ENCODE measurements at places on chromosomes 4 and X.
A peak's percentile ranks its signal among the peaks of the same experiment; 100 is the strongest.

GRCh38 chrX:48782216-48782615 is 4.2 kb upstream of the GATA1 start:
- DNase-seq: no peak

DNA sequence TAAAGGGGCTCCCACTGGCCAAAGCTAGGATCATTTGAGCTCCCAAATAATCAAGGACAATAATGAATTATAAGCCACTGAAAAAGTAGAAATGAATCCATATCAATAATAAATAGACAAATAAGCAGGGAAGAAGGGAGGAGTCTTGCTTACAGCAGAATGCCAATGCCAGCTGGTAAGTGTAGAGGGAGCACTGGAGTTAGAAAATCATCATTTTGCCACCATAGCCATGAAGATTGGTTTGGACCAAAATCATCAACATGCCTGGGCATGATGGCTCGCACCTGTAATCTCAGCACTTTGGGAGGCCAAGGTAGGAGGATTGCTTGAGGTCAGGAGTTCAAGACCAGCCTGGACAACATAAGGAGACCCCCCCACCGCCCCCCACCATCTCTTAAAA is 20.4 kb upstream of the SH3KBP1 start:
- no peak for DNase-seq

- DNase-seq: no peak
Measured at GRCh38 chr4:86653237-86653865, 59.2 kb downstream of the PTPN13 start.

DNA sequence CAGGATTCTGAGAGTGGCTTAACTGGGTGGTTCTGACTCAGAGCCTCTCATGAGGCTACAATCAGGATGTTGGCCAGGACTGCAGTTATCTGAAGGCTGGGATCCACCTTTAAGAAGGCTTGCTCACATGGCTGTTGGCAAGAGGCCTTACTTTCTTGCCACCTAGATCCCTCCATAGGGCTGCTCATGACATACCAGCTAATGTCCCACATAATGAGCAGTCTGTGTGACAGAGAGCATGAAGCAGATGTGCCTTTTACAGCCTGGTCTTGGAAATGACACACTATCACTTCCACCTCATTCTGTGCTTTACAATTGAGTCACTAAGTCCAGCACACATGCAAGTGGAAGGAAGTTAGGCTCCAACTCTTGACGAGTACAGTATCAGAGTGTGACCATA is 4.3 kb upstream of the RBM3 start:
- DNase-seq: peak; percentile 32

DNA sequence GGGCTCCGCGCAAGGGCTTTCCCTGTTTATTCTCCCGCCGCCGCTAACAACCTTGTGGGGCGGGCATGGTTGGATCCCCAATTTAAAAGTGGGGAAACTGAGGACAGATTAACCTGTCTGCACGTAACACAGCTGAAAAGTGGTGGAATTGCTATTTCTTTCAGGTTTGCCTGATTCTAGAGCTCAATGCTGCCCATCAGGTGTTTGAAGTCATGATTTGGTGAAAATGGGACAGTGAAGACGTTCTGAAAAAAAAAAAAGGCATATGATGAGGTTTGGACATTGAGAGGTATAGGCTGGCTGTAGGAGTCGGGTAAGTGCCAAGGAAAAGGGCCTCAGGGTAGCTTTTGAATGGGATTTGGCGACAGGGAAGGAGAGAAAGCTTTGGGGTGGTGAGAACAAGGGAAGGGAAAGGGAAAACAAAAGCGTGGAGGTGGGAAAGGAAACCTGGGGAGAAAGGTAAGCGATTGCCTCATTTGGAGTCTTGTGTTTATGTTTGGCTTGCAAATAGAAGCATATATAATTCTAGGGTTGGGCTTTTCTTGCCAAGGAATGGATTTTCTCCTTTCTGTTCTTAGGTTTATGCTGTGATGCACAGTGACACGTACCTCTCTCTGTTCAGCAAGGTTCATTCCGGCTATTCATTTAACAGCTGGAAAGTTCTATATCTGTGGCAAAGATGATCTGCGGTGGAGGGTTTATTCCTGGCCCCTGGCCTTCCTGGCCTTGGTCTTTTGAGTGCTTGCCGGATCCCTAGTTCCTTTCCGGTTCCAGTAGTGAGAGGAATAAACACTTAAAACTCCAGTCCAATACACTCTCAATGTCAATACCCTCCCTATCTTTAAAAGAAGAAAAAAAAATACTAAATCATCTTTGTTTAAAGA is 2.4 kb upstream of the STIM2 start:
- no peak for DNase-seq

GRCh38 chr4:16029886-16030285 is 53.9 kb downstream of the PROM1 start:
- no peak for DNase-seq

DNA sequence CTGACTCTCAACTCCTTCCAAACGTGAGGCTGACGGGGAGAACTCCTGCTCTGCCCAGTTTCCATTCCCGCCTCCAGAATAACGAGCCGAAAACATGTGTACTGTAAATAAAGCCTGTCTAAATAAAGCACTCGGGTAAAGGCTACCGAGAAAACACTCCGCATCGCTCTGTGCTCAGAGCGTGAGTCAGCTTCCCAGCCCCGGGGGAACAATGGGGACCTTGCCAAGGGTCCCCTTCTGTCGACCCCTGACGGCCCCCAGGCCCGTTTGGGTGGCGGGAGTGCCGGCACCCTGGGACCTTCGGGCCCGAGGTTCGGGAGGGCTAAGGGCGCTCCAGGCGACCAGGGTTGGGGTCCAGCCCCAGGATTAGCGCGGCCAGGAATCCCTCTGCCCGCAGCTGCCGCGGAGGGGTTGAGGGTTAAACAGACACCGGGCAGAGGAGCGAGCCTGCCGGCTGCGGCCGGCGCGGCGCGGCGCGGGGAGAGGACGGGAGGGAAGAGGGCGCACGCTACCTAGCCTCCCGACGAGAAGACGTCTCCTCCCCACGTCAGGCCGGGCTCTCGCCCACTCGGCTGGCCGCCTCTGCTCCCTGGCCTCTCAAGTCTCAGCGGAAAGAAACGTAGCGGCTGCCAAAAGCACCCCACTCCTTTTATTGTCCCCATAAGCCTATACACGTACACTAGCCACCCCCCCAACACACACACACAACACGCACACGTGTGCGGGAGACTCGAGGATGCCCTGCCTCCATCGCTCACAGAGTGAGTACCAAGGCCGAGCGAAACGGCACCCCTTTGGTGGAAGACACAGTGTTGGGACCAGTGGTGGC is 85.5 kb downstream of the BCOR start:
- peak; percentile 11 for DNase-seq

- DNase-seq: no peak
Measured at GRCh38 chr4:67207941-67208441, 337.3 kb downstream of the CENPC start.

DNA sequence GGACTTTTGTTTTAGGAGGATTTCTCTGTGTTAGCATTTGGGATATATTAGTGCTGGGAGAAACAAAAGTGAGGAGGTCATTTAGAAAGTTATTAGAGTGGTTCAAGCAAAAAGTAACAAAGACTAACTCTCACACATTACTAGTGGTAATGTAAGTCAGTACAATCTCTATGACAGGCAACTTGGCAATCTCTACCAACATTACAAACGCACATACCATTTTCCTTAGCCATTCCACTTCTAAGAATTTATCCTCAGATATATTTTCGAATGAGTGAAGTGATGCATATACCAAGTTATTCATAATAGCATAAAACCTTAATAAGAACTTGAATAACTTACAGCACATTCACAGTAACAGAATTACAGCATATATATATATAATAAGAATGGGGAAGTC is 146.2 kb downstream of the PRSS12 start:
- no peak for DNase-seq

DNA sequence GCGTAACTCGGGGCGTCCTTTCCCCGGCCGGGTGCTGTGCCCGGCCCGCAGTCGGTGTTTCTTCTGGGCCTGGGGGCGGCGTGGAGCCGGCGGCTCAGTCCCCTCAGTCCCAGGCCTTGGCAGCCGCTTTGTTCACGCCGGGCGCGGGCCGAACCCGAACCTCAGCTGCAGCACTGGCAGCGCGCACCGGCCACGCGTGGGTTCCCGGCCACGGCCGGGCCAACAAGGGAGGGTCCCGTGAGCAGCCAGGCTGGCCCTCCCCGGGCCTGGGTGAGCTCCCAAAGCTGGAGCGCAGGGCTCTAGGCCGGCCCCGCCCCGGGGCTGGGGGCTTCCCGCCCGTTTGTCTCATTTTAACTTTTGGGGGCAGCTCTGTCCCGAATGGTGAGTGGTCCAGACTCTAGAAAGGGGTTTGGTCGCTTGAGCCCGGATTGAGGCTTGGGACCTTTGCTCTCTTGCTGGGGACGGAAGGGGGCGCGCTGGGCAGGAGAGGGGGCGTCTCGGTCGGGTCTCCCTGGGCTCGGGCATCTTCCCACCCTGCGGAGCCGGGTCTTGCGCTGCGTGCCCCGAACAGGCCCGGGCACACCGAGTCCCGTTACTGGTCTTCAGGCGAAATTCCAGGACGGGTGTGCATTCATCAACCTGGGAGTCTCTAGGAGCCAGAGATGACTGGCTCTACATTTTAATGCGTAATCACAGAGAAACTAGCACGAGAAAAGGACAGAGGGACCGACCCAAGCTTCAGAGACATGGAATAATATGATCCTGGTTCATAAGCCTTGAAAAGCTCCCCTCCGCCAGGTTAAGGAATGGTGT is 177.1 kb downstream of the CBR4 start:
- no peak for DNase-seq

DNA sequence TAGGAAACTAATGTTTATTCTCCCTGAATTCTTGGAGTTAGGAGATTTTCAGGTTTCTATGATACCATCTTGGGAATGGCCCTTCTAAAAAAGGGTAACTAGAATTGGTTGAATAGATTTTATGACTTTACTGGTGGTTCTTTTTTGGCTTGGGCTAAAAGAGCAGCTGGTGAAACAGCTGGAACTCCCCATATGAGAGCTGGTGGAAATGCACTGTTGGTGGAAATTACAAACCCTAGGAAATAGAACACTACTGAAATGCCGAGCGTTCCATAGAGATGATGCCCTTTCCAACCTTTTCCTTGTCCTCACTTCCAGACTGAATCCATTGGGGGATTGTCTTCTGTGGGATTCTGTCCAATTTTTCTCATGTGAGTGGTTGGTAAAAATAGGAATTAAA is 139.5 kb downstream of the STIM2 start:
- DNase-seq: no peak

GRCh38 chrX:71563921-71564320 is 14.3 kb upstream of the GCNA start:
- DNase-seq: no peak

DNA sequence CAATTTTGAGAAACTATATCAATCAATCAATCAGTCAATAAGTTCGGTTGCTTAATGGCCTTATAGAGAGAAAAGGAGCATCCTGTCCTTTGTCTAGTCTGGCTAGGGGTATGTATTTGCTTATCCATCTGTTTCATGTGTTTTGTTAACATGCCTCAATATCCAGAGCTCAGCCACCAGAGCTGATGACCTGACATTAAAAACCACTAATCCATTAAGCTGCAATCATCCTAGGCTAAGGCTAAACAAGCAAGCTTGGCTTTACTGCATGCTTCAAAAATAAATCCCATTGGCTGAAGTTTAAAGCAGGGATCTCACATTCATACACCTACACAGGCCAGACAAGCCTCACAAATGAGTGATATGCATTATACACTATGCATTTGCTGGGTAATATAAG is 139.7 kb downstream of the INPP4B start:
- no peak for DNase-seq

- peak; percentile 43 for DNase-seq
Measured at GRCh38 chrX:118652717-118653116, 74.7 kb upstream of the IL13RA1 start.

- DNase-seq: peak; percentile 47
Measured at GRCh38 chr4:5773271-5773555, 62.2 kb downstream of the EVC start.

- DNase-seq: no peak
Measured at GRCh38 chrX:146224442-146224841, 406.8 kb downstream of the SLITRK2 start.

- no peak for DNase-seq
Measured at GRCh38 chr4:121939690-121940089, 12.2 kb downstream of the TRPC3 start.

GRCh38 chr4:183291070-183291469 is 29.0 kb downstream of the CLDN22 start:
- DNase-seq: no peak

Measured in fibroblast of skin of right biceps (primary cell).